ENCODE measurements at places on chromosomes 7 and 10. TPM values are rescaled to one million over a fixed set of nuclear protein-coding genes. Genes with fewer than 3 reads are reported as not detected.

GRCh38 chr10:63156236-63156635 lies 23.1 kb downstream of the NRBF2 start:
- DNase-seq: no peak

DNA sequence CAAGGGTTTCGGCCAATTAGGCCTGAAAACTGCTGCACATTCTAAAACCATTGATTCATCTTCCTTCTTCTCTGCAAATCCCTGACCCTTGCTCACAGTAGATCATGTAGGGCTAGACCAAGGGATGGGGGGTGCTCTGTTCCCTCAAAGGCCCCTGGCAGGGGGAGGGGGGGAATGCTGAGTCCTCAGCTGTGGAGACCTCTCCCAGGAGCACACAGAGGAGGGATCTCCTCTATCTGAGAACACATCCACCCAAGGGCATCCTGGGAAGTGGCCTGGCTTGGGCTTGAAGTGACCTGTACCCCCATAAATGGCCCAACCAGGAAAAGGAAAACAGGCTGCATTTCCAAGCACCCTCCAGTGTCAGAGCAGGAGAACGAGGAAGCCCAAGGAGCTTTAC lies 1.0 kb upstream of the CDHR1 start:
- no peak for DNase-seq

GRCh38 chr7:94763268-94763667 lies 107.3 kb upstream of the SGCE start:
- no peak for DNase-seq

- DNase-seq: peak; percentile 90
Measured at GRCh38 chr7:155003376-155004214, 671 bp upstream of the PAXIP1 start.

DNA sequence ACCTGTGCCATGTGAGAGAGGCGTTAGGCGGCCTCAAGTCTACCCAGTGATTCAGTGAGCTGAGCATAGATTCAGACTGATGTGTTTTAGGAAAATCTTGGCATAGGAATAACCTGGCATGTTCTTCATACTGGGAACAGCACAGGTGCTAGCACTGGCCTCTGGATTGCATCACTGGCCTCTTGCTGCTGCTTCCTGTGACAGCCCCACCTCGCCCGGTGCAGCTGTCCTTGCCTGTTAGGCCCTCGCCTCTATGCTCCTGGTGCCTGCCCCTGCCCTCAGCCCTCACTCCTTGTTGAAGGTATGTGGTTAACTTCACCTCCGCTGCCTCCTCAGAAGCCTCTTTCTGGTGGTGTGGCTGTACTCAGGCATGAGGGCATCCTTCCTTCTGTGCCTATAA lies 46.2 kb downstream of the BLNK start:
- DNase-seq: no peak

GRCh38 chr7:152571068-152571467 lies 104.9 kb downstream of the XRCC2 start:
- DNase-seq: no peak

DNA sequence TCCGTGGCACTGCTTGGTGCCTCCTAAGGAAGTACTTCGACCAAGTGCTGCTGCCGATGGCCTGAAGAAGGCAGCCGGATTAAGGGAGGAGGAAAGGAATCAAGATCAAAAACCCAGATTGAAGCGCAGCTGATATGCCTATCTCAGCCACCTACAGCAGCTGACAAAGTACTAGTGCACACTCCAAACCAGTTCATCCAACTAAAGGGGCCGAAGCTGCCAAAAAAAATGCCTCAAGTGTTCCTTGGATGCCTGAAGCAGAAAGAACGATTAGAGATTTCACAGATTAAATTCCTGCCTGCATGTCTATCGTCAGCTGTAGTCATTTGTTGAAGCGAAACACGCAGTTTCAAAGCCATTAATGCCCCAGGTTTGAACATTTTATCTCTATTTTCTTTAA lies 65.7 kb downstream of the TNRC18 start:
- DNase-seq: no peak

DNA sequence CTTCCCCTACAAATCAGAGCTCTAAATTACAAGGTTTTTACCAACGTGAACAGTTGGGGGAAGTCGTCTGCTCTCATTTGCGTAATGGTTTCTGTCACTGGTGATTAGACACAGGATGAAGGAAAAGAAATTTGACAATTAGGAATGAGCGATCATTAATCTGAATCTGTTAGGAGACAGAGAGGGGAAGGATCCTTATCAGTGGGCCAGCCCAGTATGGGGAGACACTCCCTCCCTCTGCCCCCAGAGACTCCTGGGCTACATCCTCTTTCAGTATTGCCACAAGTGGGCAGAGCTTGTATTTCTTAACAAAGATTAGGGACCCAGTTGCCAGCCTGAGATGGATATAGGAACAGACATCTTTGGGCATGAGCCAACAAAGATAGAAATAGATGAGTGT lies 15.5 kb downstream of the HIF1AN start:
- no peak for DNase-seq

- peak; percentile 54 for DNase-seq
Measured at GRCh38 chr7:150988230-150989226, 2.3 kb upstream of the NOS3 start.

DNA sequence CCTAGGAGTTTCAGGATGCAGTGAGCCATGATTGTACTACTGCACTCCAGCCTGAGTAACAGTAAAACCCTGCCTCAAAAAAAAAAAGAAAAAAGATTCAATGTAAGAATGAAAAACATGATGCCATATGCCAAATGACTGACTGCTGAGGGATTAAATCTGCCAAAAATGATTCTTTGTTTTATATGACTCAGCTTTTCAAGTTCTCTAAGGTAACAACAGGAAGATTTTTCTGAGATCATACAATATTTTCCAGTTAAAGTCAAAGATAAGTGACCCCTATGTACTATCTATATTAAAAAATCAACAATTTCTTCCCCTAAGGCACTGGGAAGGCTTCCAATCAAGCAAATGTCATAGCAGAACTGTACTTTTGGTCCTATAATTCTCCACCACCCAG lies 271.2 kb upstream of the IMMP2L start:
- no peak for DNase-seq

- DNase-seq: no peak
Measured at GRCh38 chr7:100171840-100172239, 3.4 kb upstream of the GAL3ST4 start.

DNA sequence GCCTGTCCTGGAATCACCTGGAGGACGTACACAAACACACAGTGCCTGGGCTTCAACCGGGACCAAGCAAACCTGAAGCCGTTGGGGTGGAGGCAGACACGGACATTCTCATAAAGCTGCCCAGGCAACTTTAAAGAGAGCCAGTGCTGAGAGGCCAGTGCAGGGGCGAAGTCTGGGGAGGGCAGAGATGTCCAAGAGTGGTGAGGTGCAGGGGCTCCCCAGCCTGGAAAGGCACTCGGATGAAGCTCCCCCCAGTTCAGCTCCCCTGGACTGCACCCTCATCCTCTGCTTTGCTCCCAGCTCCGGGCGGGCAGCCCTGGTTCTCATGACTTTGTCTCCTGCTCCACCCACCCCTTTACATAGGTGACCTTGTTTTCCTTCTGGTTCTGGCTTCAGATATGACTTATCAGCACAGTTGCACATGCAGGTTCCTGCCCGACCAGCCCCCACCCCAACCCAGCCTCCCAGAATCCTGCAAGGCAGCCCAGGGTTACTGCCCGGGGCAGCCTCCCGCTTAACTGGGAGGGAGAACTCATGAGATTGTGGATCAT lies 60.8 kb upstream of the EEPD1 start:
- DNase-seq: no peak

- DNase-seq: no peak
Measured at GRCh38 chr10:4806534-4806933, 19.5 kb upstream of the AKR1E2 start.

- no peak for DNase-seq
Measured at GRCh38 chr10:34609287-34609940, 205.7 kb downstream of the PARD3 start.

- DNase-seq: no peak
Measured at GRCh38 chr10:20877986-20878983, 18.8 kb downstream of the NEBL start.

- DNase-seq: no peak
Measured at GRCh38 chr7:124388751-124389150, 355.9 kb upstream of the TMEM229A start.

- DNase-seq: no peak
Measured at GRCh38 chr10:58424176-58424575, 39.0 kb downstream of the TFAM start.

DNA sequence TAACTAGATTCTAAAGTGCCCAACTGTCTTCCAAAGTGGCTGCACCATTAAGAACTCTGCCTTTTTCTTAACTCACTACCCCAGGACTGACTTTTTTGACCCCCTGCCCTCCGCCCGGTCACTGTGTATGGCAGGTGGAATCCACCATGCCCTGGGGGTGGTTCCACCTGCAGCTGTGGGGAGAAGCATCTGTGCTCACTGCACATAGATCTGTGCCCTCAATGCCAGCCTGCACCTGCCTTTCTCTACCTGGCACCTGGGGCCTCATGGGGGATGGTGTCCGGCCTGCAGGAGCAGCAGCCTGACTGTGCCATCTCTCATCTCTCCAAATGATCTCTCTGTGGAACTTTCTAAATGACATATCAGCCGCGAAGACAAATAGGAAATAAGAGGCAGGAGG lies 353.5 kb downstream of the PAXIP1 start:
- DNase-seq: no peak

DNA sequence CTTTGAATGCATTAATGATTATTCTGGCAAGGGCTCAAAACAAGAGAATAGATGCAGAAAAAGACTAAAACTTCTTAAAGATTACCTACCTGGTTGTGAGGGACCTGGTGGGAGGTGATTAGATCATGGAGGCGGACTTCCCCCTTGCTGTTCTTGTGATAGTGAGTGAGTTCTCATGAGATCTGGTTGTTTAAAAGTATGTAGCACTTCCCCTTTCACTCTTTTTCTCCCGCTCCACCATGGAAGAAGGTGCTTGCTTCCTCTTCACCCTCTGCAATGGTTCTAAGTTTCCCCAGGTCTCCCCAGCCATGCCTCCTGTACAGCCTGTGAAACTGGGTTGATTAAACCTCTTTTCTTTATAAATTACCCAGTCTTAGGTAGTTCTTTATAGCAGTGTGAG lies 226.6 kb downstream of the ARHGAP12 start:
- DNase-seq: no peak

DNA sequence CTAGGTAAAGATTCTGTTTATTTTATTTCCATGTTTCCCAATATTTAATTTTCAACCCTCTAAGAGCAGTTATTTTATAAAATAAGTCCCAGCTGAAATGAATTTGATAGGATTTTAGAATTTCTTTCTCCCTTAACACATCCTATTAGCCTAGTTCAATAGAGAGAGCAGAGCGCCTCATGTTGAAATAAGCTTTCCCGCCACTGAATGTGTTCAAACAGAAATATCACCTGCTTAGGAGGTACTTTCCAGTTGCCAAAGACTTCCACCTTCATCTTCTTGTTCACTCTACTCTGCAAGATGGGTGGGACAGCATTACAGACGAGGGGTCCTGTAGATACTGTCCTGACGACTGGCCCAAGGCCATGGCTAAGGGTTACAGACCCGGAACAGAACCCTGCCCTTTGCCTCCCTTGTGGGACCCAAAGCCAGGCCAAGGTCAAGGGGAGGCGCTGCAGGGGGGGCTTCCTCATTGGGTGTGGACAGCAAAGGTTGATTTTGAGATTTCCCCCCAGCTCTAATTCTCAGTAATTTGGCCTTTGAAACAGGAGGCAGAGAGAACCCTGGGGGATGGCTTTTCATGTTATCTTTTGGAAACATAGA lies 62.0 kb downstream of the PARP12 start:
- DNase-seq: no peak

DNA sequence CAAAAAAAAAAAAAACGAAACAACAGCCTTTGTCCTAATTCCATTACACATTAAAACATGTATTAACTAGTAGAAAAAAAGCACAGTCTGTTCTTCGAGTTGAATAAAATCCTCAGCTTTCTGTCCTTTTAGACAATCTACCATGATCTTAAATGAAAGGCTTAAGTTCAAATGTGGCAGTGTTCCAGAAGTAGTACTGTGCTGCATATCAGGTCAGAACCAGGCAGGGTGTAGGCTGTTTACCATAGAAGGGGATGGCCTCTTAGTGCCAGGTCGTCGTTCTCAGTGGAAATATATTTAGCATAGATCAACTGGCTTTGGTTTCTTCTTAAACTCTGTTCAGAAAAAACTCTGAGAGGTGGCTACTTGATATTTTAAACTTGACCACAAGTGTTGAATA lies 612.0 kb downstream of the CNTNAP2 start:
- no peak for DNase-seq

- DNase-seq: no peak
Measured at GRCh38 chr7:73700069-73700423, 16.6 kb downstream of the BUD23 start.

DNA sequence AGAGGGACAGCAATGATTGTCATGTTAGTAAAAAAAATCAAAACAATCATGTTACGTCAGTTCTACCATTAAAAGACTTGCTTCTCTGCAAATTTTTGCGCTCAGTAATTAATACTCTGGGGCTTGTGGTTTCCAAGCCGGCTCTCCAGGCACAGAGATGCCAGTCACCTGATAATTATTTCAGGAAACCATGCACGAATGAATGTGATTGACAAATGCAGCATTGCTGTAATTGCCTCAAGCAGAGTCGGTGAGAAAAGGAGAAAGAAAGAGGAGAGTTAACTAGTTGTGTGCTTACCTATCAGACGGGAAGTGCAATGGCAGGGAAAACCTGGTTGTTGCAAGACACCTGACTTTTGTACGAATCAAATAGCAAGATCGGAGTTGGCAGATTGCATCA lies 609.8 kb upstream of the MKI67 start:
- no peak for DNase-seq

- no peak for DNase-seq
Measured at GRCh38 chr7:130288829-130289228, 4.1 kb upstream of the CPA4 start.

DNA sequence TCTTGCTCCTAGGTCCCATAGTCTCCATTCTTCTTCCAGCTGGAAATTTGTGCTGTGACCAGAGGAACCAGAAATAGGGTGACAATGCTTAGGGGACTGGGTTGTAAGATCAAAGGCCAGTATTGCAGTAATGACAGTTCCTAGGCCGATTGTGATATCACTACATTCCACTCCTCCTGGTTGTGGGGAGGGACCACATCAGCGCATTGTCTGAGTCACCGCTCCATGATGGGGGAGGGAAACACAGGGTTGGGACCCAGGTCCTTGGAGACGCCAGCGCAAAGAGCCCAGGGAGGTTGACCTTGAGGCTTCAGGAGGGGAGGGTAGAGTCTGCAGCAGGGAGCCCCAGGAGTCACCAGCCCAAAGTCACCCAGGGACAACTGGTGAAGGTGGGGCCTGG lies 20.8 kb upstream of the GGCT start:
- DNase-seq: no peak

- DNase-seq: no peak
Measured at GRCh38 chr7:85289279-85289678, 102.4 kb upstream of the SEMA3D start.

GRCh38 chr7:111091593-111092358 lies 849 bp downstream of the LRRN3 start:
- DNase-seq: no peak

FGFR2 gene
- total RNA-seq: not detected

NPY4R gene
- total RNA-seq: not detected

HOXA5 gene
- not detected for total RNA-seq

ARL3 gene
- total RNA-seq: 3.8 TPM

NACAD gene
- total RNA-seq: 0.16 TPM

ANXA8 gene
- not detected for total RNA-seq

SPRN gene
- not detected for total RNA-seq

VOPP1 gene
- total RNA-seq: 47.0 TPM

RBP4 gene
- not detected for total RNA-seq

EPHB6 gene
- 57.4 TPM for total RNA-seq

CYP3A7 gene
- total RNA-seq: not detected
